ENCODE measurements at places on chromosomes 4 and X. TPM values are rescaled to one million over a fixed set of nuclear protein-coding genes. Genes with fewer than 3 reads are reported as not detected.

DNA sequence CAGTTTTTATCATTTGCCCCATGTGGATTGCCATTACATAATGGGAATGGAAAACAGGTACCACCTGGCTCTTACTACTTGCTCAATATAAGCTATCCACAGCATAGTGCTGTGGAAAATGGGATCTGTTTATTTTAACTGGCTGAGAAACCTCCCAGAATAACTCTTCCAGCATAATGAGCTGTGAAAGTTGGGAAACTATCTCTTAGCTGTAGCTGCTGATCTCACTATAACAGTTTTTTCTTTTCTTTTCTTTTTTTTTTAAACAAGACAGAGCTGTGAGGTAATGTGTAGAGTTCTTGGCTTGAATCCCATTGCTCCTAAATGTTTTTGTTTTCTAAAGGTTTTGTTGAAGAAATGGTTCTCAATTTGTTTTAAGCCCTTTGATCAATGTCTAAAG is 988.3 kb downstream of the PCDH19 start:
- H3K4me3 ChIP-seq, result no peak overlapping the region
- H3K4me1 ChIP-seq, result no peaks in the 10 kb centered on the region
- H3K36me3 ChIP-seq, result no peaks in the 10 kb centered on the region

- DNase-seq, result no peak
- H3K4me1 ChIP-seq, result no peaks in the 10 kb centered on the region
- no peak overlapping the region for H3K4me3 ChIP-seq
- H3K27me3 ChIP-seq, result no peaks in the 10 kb centered on the region
- no peaks in the 10 kb centered on the region for H3K36me3 ChIP-seq
These were observed 1535.4 kb upstream of the ADGRL3 start for GRCh38 chr4:59664771-59665170.

The PSMD10 gene
- 34.7 TPM for total RNA-seq

The RRH gene
- not detected for total RNA-seq

The PARM1 gene
- 78.0 TPM for total RNA-seq

The PRDM5 gene
- 17.0 TPM for total RNA-seq

The ABCD1 gene
- 15.1 TPM for total RNA-seq

The ZNF732 gene
- 0.23 TPM for total RNA-seq

The DOK7 gene
- 3.6 TPM for total RNA-seq
